ENCODE measurements at places on chromosomes 1 and 21. TPM values are rescaled to one million over a fixed set of nuclear protein-coding genes. Genes with fewer than 3 reads are reported as not detected.

The GALNT2 gene
- 131 TPM for polyA plus RNA-seq

The OR10J1 gene
- not detected for polyA plus RNA-seq

The RNU1-3 gene
- not detected for polyA plus RNA-seq

The OR2T29 gene
- polyA plus RNA-seq: not detected

The RNU1-4 gene
- polyA plus RNA-seq: not detected

The WNT2B gene
- polyA plus RNA-seq: 3.7 TPM

The TPR gene
- polyA plus RNA-seq: 65.1 TPM

The S100A9 gene
- polyA plus RNA-seq: 1.9 TPM

The FAM72A gene
- polyA plus RNA-seq: 1.8 TPM

The GCLM gene
- 14.4 TPM for polyA plus RNA-seq

The CNIH4 gene
- polyA plus RNA-seq: 106 TPM

The LRRN2 gene
- polyA plus RNA-seq: 25.5 TPM

The RIT1 gene
- 17.6 TPM for polyA plus RNA-seq

The OR2W3 gene
- not detected for polyA plus RNA-seq

The KCNE2 gene
- 5.2 TPM for polyA plus RNA-seq

The CD1B gene
- polyA plus RNA-seq: not detected

All from hepatocyte (in vitro differentiated cells).